Caco-2 (cell line): ENCODE measurements at places on chromosomes 16 and 17. TPM values are rescaled to one million over a fixed set of nuclear protein-coding genes. Genes with fewer than 3 reads are reported as not detected.
A peak's percentile ranks its signal among the peaks of the same experiment; 100 is the strongest.

OR4D1 gene
- not detected in 2 replicates for total RNA-seq

SLC16A13 gene
- 7.1 and 8.7 TPM in 2 replicates for total RNA-seq

DNA sequence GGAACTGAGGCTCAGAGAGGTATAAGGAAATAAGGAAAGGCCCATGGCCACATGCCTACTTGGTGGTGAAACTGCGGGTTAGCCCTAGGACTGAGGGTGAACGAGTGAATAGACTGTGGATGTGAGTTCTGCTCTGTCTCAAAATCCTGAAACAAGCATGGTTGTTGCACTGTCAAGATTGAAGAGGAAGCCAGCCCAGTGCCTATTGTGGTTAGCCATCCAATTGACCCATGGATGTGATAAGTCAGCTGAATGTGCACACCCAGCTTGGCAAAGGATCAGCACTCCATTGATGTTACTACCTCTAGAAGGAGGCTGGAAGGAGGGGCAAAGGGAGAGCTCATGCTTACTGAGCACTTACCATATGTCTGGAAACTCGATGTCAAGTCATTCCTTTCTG is 4.5 kb downstream of the TMEM114 start:
- H3K4me3 ChIP-seq, result no peak overlapping the region
- no peaks in the 10 kb centered on the region for H3K4me1 ChIP-seq
- no peak overlapping the region for H3K27ac ChIP-seq
- H3K27me3 ChIP-seq, result no peaks in the 10 kb centered on the region

- DNase-seq, result peak; percentile 97
- peak within 1 kb of the TSS; percentile 97 for H3K27ac ChIP-seq
- H3K4me3 ChIP-seq, result peak within 1 kb of the TSS; percentile 76
- no peaks in the 10 kb centered on the region for H3K27me3 ChIP-seq
Measured at GRCh38 chr17:61862975-61863800, at the start of gene BRIP1. Gene BRIP1 (minus strand): TSS chr17:61863528. CDS start chr17:61861539, 1,989 bp downstream.

DNA sequence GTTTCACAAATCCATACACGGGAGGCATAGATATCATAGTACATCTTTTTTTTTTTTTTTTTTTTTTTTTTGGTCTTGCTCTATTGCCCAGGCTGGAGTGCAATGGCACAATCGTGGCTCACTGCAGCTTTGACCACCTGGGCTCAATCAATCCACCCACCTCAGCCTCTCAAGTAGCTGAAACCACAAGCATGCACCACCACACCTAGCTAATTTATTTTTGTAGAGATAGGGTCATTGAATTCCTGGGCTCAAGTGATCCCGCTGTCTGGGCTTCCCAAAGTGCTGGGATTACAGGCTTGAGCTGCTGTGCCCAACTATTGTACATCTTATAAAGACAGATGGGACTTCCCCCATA is 3.5 kb upstream of the RAPGEFL1 start:
- H3K27ac ChIP-seq, result no peak overlapping the region
- H3K4me1 ChIP-seq, result peaks cover 15% of the 10 kb centered on the region
- no peak overlapping the region for H3K4me3 ChIP-seq
- DNase-seq, result no peak
- H3K36me3 ChIP-seq, result peaks cover 7% of the 10 kb centered on the region
- H3K27me3 ChIP-seq, result no peaks in the 10 kb centered on the region

GRCh38 chr17:16254773-16255400 is 37.9 kb downstream of the PIGL start:
- no peaks in the 10 kb centered on the region for H3K4me1 ChIP-seq
- no peaks in the 10 kb centered on the region for H3K27me3 ChIP-seq
- no peak for DNase-seq
- H3K4me3 ChIP-seq, result no peak overlapping the region
- no peaks in the 10 kb centered on the region for H3K36me3 ChIP-seq

DNA sequence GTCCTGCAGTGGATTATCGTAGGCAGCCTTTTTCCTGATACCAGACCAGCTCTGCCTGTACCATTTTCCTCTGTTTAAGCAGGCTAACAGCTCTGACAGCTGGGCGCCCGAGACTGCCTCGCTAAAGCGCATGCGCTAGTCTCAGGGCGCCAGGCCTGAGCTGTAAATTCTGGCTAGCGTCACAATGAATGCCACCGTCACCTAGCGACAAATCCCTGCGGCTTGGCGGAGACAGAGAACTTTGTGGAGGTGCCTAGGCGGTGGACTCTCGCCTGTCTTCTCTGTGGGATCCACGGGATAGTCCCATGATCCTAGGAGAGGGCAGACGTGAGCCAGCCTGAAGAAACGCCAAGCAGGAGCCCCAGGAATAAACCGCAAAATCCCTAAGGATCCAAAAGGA is 573.9 kb downstream of the KCNJ18 start:
- DNase-seq, result no peak
- no peak overlapping the region for H3K4me3 ChIP-seq
- no peak overlapping the region for H3K27ac ChIP-seq

- no peak overlapping the region for H3K27ac ChIP-seq
- H3K27me3 ChIP-seq, result no peaks in the 10 kb centered on the region
- no peaks in the 10 kb centered on the region for H3K4me1 ChIP-seq
- H3K4me3 ChIP-seq, result no peak overlapping the region
- H3K36me3 ChIP-seq, result no peaks in the 10 kb centered on the region
- no peak for DNase-seq
Measured at GRCh38 chr17:39011907-39012468, 44.8 kb upstream of the FBXO47 start.
